KBM-7 (cell line): ENCODE measurements at places on chromosomes 7 and 10.

GRCh38 chr7:132532281-132532680 is 44.0 kb downstream of the PLXNA4 start:
- no peak for DNase-seq

GRCh38 chr10:75352650-75353049 is 48.9 kb downstream of the ZNF503 start:
- DNase-seq: no peak

GRCh38 chr7:102236592-102237287 is 49.9 kb upstream of the SH2B2 start:
- peak; percentile 67 for DNase-seq

- no peak for DNase-seq
Observed at GRCh38 chr7:121436688-121437087, 40.6 kb upstream of the FAM3C start.

DNA sequence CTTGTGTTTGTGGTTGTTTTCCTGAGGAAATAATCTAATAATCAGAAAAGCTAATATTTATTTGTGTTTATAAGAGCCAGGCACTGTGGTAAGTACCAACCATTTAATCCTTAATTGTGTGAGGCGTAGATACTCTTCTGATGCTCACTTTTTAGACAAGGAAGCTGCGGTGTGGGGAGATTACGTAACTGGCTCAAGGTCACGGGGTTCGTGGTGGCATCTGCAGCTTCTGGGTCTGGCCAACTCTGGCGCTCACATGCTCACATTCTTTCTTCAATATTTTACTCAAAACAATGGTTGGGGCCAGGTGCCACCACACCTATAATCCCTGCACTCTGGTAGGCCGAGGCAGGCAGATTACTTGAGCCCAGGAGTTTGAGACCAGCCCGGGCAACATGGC is 77.6 kb downstream of the RALA start:
- peak; percentile 78 for DNase-seq

- DNase-seq: peak; percentile 73
Observed at GRCh38 chr10:6665847-6666246, 85.8 kb upstream of the PRKCQ start.

DNA sequence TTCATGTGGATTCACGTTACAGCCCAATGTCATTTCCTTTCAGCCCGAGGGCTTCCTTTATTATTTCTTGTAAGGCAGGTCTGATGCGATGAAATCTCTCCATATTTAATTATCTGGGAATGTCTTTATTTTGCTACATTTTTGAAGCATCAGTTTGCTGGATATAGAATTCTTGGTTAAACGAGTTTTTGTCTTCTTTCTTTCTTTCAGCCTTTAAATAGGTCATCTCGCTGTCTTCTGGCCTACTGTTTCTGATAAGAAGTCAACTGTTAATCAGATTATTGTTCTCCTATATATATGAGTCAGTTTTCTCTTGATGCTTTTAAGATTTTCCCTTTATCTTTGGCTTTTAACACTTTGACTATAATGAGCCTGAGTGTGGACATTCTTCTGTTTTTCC is 184.7 kb downstream of the TMEM178B start:
- DNase-seq: no peak

DNA sequence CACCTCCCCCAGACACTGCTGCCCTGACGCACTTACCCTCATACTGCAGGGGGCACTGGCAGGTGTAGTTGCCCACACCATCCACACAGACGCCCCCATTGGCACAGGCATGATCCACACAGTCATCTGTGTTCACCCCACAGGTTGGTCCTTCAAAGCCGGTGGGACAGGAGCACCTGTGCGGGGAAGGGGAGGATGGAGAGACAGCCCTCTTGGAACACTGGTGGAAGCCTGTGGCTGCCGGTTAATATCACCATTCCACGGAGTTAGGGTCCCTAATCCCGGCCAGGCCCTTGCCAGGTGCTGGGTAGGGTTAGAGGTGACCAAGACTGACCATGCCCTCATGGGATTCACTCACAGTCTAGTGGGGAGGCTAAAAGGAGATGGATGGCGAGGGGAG is 171.8 kb downstream of the SLIT1 start:
- DNase-seq: no peak

GRCh38 chr7:148796841-148797240 is 87.2 kb downstream of the EZH2 start:
- DNase-seq: no peak

DNA sequence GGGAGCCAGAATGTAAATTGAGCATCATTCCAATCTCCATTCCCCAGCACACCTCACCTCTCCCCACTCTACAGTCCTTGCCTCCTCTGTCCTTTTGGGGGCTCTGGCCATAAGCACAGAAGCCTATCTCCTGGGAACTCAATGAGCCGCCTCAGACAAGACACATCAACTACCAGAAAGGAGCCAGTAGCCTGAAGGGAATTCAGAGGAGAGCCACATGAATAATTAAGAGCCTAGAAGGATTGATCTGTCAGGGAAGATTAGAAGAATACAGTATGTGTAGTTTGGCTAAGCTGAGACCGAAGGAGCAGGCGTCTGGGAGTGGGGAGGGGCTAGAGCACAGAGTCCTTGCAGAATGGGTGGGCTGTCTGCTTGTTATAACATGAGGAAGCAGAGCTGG is 31.2 kb downstream of the FRMD4A start:
- DNase-seq: no peak

- DNase-seq: no peak
Observed at GRCh38 chr10:72761498-72761897, 69.6 kb downstream of the MCU start.

DNA sequence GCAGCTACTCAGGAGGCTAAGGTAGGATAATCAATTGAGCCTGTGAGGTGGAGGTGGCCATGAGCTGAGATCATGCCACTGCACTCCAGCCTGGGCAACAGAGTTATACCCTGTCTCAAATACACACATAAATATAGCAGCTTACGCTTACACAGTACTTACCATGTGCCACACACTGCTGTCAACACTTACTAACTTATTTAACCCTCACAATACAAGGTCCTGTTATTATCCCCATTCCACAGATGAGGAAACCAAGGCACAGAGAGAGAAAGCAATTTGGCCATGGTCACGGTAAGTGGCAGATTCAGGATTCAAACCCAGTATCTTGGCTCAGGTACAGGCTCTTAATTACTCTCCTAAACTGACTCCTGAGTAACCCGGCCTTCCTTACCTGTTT is 19.1 kb downstream of the DLG5 start:
- DNase-seq: no peak

DNA sequence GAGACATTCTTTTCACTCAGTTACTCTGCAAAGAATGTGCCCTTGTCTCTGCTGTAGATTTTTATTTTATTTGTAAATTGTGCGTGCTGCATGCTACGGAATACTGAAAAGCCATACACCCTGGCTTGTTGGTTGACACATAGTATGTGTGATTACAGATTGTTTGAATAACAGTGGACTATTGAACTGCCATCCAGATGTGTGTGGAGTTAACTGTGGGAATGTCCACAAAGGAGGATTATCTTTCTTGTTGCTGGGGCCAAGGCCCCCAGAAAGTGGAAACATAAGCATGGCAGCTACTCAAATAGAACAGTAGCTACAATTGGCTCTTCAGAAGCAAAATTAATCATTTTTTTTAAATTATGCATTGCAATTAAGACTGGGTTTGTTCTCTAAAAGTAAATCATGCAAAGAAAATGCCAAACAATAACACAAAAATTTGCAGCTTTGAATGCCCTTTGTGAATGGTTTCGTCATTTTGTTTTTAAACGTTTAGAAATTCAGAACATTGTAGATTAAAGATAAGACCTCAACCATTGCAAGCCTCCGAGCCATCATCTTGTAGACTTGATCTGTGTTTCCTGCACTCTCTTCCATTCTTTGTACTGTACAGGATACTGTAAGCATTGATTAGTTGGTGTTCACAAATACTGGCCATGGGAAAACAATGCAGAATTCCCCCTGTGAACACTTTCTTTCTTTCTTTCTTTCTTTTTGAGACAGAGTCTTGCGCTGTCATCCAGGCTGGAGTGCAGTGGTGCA is 210.3 kb upstream of the TCF7L2 start:
- DNase-seq: no peak

DNA sequence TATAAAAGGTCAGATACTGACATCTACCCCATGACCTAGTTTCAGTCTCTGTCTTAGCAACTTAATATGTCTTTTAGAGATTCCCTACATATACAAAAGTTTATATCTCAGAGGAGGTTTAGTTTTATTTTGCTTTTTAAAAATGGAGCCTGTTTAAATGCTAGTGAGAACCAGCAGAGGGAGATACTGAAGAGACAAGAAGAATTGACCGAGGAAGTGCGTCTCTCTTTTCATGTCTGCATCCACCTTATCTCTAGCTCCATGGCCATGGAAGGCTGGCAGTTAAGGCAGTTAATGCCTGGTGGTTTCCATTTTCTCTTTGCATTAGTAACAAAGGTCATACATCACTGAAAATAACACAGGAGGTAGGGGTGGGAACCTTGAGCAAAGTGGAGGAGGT is 10.7 kb downstream of the SUV39H2 start:
- DNase-seq: peak; percentile 36

GRCh38 chr10:123402656-123403055 is 248.5 kb downstream of the BUB3 start:
- peak; percentile 58 for DNase-seq

DNA sequence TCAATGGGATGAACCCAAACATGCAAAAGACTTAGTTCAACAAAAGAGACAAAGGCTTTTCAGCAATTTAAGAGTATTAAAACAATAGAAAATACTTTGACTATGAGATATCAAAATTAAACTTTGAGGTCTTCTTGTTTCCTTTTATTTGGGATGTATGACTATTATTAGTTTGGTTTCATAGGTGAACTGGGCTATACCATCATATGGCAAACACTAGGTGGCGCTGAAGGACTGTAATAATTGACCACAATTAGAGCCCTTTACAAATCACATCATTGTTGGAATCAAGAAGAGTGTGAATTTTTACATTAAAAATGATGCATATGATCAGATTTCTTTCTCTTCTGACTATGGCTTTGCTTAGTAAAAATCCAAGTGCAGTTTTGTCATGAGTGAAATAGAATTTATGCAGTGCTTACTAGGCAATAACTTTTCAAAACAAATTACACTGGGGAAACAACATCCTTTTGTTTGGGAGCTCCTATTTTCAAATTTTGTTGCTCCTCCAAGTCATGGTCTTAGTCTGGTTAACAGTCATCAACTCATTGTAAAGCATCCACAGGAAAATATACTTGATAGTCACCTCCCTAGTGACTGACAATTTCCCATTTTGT is 14.7 kb upstream of the NXPH1 start:
- DNase-seq: peak; percentile 52

DNA sequence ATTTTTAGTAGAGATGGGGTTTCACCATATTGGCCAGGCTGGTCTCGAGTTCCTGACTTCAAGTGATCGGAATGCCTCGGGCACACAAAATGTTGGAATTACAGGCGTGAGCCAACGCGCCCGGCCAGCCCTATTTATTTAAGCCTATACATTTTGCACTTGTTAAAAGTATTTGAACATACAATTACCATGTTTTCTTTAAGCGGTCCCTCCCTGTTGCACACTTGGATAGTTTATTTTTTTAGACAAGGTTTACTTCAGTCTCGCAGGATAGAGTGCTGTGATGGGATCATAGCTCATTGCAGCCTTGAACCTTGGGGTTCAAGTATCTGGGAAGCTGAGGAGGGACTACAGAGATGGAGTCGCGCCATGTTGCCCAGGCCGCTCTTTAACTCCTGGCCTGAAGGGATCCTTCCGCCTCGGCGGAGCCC is 35.7 kb upstream of the SRRM3 start:
- no peak for DNase-seq

GRCh38 chr7:28835800-28836199 is 122.3 kb downstream of the TRIL start:
- DNase-seq: no peak

DNA sequence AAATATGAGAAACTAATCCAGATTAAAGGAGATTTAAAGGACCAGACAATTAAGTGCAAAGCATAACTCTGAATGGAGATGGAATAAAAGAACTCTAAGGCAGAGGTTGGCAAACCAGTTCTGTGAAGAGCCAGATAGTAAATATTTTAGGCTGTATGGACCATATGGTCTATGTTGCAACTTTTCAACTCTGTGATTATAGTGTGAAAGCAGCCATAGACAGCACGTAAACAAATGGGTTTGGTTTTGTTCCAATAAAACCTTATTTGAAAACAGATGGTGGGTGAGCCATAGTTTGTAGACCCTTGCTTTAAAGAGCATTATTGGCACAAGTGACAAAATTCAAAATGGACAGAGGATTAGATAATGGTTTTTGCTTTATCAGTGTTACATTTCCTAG is 884.1 kb downstream of the CCSER2 start:
- no peak for DNase-seq

DNA sequence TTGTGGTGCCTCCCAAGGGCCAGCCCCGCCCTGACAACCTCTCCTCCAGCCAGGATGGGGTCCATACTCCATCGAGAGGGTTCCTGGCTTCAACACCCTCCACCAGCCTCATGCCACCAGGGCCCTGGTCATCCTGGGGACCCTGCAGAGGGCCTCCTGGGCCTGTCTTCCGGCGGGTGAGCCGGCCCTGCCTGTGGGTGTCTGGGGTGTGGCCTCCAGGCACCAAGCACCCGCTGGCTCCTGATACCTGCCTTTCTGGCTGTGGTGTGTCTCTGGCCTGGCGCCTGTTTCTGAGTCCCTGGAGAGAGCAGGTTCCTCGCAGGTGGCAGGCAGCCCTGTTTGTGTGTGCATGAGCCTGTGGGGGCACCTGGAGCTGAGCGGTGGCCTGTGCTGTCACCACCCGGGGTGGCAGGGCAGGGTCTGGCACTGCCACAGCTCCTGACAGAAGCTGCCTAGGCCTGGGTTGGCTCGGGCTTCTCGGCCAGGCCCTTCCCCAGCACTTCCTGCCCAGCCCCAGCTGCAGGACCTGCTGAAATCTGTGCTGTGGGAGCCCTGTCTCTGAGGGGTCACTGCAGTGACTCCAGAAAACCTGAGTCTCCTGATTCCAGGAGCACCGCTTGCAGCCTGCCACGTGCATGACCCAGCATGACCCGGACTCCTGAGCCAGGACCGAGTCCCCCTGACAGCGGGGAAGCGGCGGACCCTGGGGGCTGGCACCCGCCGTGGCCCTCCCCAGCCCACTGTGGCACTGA is 18.4 kb downstream of the ADAM8 start:
- DNase-seq: peak; percentile 21

GRCh38 chr7:36896956-36897590 is 172.8 kb upstream of the AOAH start:
- no peak for DNase-seq

DNA sequence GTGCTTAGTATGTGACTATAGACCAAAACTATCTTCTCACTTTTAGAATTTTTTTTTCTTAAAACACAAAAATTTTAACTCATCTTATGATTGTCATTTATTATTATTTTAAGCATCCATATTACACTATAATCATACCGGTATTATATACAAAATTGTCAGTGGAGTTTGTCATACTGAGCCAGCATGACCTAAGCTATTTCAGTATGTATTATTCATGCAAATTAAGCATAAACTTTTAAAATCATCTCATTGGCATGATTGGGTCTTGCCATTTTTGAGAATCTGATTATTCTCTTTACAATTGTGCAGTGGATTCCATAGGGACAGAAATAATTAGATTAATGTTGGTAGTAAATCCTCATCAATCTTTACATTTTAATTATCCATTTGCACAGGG is 46.2 kb upstream of the STMP1 start:
- no peak for DNase-seq

- no peak for DNase-seq
Observed at GRCh38 chr10:24857031-24857725, 95.2 kb downstream of the PRTFDC1 start.
